ENCODE measurements at places on chromosomes 13 and 19.
A peak's percentile ranks its signal among the peaks of the same experiment; 100 is the strongest.

DNA sequence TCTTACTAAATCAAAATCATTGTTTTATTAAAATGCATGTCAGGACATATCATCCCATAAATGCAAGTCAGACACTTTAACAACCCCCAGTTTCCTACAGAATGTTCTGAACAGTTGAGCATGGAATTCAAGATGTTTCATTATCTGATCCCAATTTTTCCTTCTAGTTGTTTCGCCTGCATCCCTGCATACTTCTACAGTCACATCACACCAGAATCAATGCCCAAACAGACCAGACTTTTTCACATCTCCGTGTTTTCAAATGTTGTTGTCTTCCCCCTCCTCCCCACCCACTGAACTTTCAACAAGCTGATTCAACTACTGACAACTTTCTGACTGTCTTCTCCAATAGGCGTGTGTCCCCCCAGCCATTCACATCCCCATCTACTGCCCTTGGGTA, 48.6 kb downstream of the LHFPL6 start:
- DNase-seq = no peak

GRCh38 chr19:41860419-41861115, 512 bp downstream of the RPS19 start:
- peak; percentile 34 for DNase-seq

DNA sequence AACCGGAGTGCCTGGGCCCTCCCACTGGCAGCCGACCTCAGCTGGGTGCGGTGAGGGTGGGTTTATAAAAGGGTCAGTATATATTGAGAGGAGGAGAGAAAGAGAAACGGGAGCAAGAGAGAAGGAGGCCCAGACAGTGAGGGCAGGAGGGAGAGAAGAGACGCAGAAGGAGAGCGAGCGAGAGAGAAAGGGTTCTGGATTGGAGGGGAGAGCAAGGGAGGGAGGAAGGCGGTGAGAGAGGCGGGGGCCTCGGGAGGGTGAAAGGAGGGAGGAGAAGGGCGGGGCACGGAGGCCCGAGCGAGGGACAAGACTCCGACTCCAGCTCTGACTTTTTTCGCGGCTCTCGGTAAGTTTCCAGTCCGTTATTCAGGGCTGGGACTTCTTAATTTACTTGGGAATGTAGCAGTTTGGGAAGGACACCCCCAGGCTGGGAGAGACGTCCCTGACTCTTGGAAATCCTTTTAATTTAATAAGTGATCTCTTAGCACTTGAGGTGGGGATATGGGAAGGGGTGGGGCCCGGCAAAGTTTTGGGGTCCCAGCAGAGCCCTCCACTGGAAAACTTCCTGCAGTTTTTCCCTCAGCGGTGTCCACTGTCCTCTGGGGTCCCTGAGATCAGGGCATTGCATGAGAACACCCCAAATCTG, at the start of gene EMP3:
TSS of gene EMP3 (plus strand) at position 288 of the 646 bp plus-strand sequence. CDS start 1,293 bp downstream, outside the sequence.
- peak; percentile 90 for DNase-seq

DNA sequence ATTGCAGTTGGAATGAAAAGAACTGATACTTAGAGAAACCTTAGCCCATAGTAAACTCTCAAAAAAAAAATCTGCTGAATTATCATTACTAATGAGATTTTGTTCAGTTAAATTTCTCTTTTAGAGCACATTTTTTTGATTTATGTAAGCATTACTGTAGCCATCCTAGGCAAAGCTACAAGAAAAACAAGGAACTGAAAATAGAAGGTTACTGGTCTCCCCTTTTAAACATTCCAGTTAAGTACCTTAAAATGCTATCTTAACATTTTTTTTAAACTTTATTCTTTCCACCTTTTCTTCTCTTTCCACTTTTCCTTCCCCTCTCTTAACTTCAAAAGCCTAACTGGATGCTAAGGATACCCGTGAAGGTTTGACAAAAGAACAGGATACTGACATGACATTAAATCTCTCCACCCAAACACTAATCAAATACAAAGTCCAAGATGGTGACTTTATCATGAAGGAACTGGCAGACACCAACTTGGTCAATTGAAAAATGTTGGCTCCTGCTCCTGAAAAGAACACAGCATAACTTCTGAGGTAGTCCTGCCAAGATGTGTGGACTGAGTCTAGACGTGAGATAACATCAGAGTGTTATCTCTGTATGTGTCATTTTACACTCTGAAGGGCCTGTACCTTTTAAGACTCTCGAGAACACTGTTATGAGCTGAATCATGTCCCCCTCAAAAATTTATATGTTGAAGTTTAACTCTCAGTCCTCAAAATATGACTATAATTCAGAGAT, 29.5 kb upstream of the SACS start:
- DNase-seq = no peak

GRCh38 chr13:27288392-27288791, 17.8 kb downstream of the RASL11A start:
- DNase-seq = no peak

GRCh38 chr13:100673713-100674571, 653 bp downstream of the TMTC4 start:
- peak; percentile 74 for DNase-seq

DNA sequence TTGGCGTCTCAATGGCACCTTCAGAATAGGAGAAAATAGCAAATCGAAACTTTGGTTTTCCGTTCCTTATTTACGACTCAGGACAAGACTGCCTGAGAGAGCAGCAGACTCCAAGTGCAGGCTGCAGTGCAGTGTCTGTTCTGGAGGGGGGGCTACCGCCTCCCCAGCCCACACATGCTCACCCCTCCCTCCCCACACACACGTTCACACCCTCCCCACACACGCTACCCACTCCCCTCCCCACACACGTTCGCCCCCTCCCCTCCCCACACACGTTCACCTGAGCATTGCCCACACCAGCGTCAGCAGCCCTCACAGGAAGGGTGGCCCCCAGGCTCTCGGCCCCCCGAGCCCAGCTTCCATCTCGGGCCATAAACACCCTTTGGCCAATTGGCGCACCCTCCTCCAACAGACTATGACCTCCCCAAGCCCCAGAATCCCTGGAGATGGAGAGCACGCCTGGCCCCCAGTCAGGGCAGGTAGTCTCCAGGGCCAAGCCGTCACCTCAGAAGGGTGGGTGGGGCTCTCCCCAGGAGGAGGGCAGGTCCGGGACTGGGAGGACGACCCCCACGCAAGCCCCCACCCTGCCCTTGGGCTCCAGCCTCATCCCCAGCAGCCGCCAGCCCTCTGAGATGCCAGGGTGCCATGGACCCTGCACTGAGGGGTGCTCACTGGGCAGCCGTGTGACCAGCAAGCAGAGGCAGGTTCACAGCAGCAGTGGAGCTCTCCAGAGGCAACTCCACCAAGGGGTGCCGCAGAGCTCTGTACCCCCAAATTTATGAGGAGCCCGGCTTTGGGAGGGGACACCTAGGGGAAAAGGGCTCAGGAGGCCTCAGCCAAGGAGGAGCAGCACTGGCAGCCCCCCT, 27.5 kb downstream of the RASA3 start:
- DNase-seq = no peak

Measured in hematopoietic multipotent progenitor cell treated with erythropoietin and hydrocortisone succinate and interleukin-3 and kit ligand, for 8 days (in vitro differentiated cells).